ENCODE measurements at places on chromosomes 7 and 10. TPM values are rescaled to one million over a fixed set of nuclear protein-coding genes. Genes with fewer than 3 reads are reported as not detected.

The GCK gene
- polyA plus RNA-seq = 2.8 TPM

The PDK4 gene
- polyA plus RNA-seq = 17.4 TPM

The SLC18A2 gene
- 1.00 TPM for polyA plus RNA-seq

The OR2A5 gene
- 0.18 TPM for polyA plus RNA-seq

The AEBP1 gene
- polyA plus RNA-seq = 64.2 TPM

The DKK1 gene
- 66.7 TPM for polyA plus RNA-seq

The PPP1R3A gene
- not detected for polyA plus RNA-seq

The AGR2 gene
- polyA plus RNA-seq = 60.8 TPM

The NUDT13 gene
- polyA plus RNA-seq = 10.6 TPM

The LIPK gene
- polyA plus RNA-seq = not detected

The CNNM2 gene
- polyA plus RNA-seq = 10.1 TPM

The WDR86 gene
- polyA plus RNA-seq = 38.8 TPM

The ADAM8 gene
- 2.4 TPM for polyA plus RNA-seq

The ITGB1 gene
- polyA plus RNA-seq = 623 TPM

The SPDYE1 gene
- polyA plus RNA-seq = 2.1 TPM

Data from left kidney (tissue), 8 donors.